ENCODE measurements at places on chromosomes 6 and 20.

DNA sequence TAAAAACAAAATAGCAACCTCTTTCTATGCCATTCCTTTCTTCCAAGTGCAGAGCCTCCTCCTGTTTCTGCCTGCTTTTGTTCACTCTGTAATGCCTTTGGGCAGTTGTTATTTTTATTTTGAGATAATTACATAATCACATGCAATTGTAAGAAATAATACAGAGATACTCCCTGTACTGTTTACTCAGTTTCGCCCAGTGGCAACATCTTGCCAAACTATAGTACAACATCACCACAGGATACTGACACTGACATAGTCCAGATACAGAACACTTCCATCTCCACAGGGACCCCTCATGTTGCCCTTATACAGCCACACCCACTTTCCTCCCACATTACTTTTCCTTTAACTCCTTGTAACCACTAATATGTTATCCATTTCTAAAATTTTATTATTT, 59.7 kb downstream of the BANF2 start:
- no peak for DNase-seq

DNA sequence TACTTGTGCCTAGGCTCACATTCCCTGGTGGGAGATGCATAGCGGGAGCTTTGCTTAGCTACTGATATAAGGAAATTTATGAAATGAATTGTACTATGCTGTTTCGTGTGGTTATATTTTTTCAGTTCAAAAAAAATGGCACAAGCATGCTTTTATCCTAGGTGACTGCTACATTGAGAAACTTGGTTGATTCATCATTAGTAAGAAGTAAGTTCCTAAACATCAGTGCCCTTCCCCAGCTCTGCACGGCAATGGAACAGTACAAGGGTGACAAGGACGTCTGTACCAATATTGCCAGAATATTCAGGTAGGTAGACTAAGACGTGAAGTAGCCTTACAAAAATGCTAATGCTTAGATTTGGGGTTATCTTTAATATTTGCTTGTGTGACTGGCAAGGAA, 79.7 kb downstream of the ARMC2 start:
- no peak for DNase-seq

GRCh38 chr20:40636486-40636885, 52.5 kb downstream of the MAFB start:
- DNase-seq, result no peak

GRCh38 chr20:46049815-46050214, 20.8 kb downstream of the SLC12A5 start:
- DNase-seq, result no peak

DNA sequence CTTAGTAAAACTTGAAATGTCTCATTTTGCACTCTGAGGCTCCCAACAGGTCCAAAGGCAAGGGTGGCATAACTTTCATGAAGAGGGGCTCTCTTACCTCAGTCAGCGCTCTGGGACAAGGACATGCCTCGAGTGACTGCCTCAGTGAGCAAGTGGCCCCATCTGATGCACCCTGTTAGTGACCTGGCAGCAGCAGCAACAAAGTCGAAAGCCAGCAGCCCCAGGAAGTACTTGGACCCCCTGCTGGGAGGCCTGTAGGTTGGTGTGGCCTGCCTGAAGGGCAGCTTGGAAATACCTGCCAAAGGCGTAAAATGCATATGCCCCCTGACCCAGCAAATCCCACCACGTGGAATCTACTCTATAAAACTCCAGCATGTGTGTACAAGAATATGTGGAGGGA, 13.2 kb downstream of the MAP1LC3A start:
- no peak for DNase-seq

- no peak for DNase-seq
These were observed 217.6 kb upstream of the HDDC2 start for GRCh38 chr6:125519367-125519766.
